ENCODE measurements at places on chromosomes 13 and 19.

DNA sequence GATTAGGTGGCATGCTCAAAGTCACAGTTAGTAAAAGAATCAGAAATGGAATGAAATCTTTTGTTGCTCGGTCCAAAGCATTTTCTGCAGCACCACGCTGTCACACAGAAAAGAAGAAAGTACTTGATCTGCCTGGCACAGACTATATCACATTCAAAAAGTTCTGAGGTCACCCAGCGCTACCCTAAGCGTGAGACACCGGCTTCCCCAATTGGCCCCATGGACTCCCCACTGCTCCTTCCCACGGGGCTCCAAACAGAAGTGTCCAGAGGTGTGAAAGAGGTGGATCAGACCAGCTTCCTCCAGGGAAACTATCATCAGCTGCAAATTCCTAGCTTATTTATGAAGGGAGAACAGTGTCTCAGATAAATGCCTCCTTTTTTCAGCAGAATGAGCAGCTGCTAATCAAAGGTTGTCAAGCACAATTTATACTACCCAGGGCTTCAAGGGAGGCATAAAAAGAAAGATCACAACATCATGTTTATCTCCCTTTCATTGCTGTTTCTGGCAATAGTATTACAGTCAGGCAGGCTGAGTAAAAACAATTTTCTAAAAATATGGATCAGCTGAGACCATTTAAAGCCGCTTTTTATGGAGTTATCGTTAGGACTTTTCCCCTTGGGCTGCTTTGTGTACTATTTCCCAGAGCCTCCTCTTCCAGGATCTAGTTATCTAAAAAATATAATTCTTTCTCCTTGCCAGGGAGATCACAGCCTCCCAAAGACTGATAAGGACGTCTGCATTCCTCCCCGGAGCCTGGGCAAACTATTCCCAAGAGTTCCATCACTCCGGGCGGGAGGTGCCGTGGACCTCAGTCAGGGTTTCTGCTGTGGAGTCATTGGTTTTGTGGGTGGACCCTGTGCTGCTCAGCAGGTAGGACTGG lies 208.0 kb downstream of the LHFPL6 start:
- DNase-seq, result no peak

DNA sequence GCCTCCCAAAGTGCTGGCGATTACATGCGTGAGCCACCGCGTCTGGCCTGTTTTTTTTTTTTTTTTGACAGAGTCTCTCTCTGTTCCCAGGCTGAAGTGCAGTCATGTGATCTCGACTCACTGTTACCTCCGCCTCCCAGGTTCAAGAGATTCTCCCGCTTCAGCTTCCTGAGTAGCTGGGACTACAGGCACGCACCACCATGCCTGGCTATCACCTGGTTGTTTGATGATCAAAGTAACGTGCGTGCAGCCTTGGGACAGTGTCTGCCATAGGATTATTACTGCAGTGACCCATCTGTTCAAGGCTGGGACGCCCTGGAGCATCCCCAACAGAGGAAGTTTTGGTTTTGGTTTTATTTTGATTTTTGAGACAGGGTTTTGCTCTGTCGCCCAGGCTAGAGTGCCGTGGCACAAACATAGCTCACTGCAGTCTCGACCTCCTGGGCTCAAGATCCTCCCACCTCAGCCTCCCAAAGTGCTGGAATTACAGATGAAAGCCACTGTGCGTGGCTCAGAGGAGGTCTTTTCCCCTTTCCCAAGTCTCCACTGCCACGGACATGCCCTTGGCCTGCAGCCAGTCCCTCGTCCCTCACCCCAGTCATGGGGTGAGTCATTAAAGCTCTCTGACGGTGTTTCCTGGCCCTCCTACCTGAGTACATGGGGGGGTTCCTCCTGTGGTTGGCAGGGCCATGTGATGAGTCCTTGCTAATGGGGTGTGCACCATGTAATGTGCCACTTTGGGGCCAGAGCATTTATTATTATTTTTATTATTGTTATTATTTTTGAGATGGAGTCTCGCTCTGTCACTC lies 65.6 kb downstream of the IER2 start:
- DNase-seq, result no peak

- no peak for DNase-seq
These were observed 28.4 kb downstream of the CSNK1G2 start for GRCh38 chr19:1969176-1970002.

- DNase-seq, result no peak
These were observed 15.4 kb upstream of the CHAMP1 start for GRCh38 chr13:114298866-114299265.
